ENCODE measurements at places on chromosomes 6 and 20. TPM values are rescaled to one million over a fixed set of nuclear protein-coding genes. Genes with fewer than 3 reads are reported as not detected.

PACSIN1 gene
- total RNA-seq, result 2.2 TPM

- no peak overlapping the region for H3K27ac ChIP-seq
- peaks cover 14% of the 10 kb centered on the region for H3K27me3 ChIP-seq
- H3K36me3 ChIP-seq, result no peaks in the 10 kb centered on the region
- peaks cover 13% of the 10 kb centered on the region for H3K4me1 ChIP-seq
Measured at GRCh38 chr6:30879684-30880427, 4.5 kb upstream of the DDR1 start.

DNA sequence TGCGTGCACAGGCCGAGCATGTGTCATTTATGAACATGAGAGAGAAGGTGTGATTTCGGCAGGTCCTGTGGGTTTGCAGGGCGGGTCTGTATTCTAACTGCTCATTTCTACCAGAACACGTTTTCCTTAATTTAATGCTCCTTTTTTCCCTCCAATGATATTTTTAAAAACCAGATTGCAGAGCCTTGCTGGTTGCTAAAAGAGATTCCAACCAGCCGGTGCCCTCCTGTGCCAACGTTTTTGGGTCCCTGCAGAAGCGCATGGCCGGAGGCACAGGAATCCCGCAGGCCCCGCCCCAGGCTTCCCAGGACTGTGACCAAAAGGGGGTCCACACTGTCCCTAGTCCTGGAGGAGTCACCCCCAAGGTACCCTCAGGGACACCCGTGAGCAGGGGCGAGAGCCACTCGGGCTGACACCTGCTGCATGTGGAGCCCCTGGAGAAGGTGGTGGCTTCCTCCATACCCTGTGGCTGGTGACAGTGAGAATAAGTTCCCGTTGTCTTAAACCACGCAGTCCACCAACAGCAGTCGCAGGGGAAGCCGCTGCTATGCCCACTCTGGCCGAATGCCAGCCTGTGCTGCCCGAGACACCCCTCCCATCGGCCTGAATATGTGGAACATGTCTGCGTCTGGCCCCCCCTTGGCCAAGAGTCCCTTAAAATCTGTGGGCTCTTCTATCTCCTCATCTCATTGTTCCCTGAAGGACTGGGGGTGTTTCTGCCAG is 15.7 kb upstream of the NTSR1 start:
- H3K4me1 ChIP-seq, result peaks cover 9% of the 10 kb centered on the region
- peaks cover 33% of the 10 kb centered on the region for H3K27me3 ChIP-seq

- peaks cover 4% of the 10 kb centered on the region for H3K4me1 ChIP-seq
- no peak overlapping the region for H3K27ac ChIP-seq
- H3K36me3 ChIP-seq, result no peaks in the 10 kb centered on the region
- no peak overlapping the region for H3K4me3 ChIP-seq
Measured at GRCh38 chr20:53080969-53081871, 109.1 kb downstream of the TSHZ2 start.

DNA sequence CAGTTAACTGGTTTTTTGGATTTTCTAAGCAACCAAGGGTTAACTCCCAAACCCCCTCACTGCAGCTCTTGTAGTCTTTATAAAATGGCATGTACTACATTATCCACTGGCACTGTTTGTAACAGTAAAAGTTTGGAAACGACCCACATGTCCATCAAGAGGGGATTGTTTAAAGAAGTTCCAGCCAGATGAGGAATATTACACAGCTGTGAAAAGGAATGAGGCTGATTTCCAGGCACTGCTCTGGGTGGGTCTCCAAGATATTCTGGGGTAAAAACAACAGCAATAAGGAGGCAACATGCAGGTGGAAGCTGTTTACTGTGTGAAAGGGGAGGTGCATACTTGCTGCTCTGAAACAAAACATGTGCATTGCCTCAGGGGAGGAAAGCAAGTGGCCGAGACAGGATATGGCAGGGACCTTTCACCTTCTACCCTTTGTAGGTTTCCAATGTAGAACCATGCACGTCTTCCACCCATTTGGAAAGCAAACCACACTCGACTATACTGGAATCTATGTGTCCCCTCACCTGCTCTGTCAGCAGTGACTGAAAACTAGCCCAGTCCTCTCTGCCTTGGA is 51.9 kb downstream of the GRM4 start:
- peaks cover 34% of the 10 kb centered on the region for H3K27me3 ChIP-seq
- H3K36me3 ChIP-seq, result no peaks in the 10 kb centered on the region
- H3K27ac ChIP-seq, result no peak overlapping the region
- no peak overlapping the region for H3K4me3 ChIP-seq
- H3K4me1 ChIP-seq, result peaks cover 10% of the 10 kb centered on the region

DNA sequence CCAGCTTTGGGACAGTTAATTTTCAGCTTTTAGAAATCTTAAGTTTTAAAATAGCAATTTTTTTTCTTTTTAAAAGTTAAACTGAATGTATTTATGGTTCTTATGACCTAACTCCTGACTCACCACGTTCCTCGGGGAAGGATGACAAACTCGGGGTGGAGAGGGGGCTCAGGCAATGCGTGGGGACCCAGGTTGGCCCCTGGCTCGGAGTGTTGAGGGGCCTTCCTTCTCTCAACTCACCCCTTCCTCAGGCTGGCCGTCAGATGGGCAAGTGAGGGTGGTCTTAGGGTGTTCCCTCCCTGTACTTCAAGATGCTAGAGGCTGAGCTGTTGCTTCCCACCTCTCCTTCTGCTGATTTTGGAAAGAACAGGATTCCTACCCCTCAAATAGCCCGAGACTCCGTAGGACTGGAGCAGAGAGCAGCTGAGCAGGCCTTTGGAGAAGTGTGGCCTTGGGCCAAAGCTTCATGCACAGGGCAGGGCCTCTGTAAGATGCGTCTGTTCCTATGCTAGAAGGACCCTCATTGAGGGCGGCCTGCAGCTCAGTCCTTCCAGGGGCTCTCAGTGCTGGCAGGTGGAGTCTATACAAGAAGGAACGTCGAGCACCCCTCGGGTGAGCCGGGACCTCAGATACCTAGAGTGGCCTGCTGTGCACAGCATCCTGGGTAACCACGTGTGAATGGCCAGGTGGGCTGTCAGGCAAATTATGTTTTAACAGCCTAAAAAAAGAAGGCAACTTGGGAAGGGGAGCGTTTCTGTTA is 79.3 kb downstream of the TCP11 start:
- H3K4me3 ChIP-seq, result no peak overlapping the region
- no peak for DNase-seq
- no peak overlapping the region for H3K27ac ChIP-seq
- no peaks in the 10 kb centered on the region for H3K36me3 ChIP-seq

Data from activated CD8-positive, alpha-beta memory T cell treated with anti-CD3 and anti-CD28 coated beads, Interleukin-2, amount 10 ng/mL, durations not matched to agents 7 days and 5 days (primary cell).